T-helper 1 cell (primary cell): ENCODE measurements at places on chromosomes 16 and 17.

- no peak for DNase-seq
These were observed 101.2 kb downstream of the ZNF423 start for GRCh38 chr16:49754495-49755312.

- peak; percentile 74 for DNase-seq
These were observed at the start of gene RNF43 for GRCh38 chr17:58417300-58418092. Gene RNF43, minus strand, starts transcription at chr17:58417534. Its CDS starts 1,957 bp downstream, at chr17:58415577.

GRCh38 chr17:48725004-48725287, 2.0 kb downstream of the PRAC2 start:
- DNase-seq: no peak

DNA sequence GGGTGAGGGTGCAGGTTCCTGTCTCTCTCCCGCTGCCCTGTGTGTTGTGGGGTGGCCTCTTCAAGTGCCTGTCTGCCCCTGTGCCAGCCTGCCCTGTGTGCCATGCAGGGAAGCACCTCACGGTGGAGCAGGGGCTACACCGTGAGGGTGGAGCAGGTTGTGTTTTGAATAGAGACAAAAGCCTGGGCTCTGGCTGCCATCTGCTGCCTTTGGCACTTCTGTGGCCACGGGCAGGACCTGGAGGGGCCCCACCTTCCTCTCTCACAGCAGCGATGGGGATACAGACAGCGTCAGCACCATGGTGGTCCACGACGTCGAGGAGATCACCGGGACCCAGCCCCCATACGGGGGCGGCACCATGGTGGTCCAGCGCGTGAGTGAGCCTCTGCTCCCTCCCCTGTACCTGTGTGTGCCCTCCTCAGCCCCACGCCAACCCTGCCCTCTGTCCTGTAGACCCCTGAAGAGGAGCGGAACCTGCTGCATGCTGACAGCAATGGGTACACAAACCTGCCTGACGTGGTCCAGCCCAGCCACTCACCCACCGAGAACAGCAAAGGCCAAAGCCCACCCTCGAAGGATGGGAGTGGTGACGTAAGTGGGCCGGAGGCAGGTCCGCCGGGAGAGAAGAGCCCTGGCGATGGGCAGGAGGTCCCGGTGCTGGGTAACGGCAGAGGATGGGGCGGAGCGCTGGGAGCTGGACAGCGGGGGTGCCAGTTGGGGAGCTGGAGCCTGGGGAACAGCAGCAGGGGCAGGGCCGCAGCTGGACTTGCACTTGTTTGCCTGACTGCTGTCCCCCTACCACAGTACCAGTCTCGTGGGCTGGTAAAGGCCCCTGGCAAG, 5.4 kb upstream of the C17orf107 start:
- no peak for DNase-seq
